ENCODE measurements at places on chromosomes 2 and 18.

DNA sequence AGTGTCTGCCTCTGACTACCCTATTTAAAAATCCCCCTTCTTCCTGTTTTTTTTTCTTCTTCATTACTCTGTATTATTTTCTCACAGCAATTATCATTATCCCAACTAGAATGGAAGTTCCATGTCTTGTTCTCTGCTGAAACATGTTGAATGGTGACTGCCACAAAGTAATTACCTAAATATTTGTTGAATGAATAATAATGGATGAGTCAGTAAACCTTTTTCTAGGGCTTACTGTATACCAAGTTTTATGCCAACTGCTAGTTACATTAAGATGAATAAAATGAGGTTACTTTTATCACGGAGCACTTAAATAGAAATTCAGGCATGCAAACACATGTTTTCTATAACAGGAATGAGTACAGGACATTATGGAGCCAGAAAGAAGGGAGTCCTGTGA lies 490.6 kb downstream of the THSD7B start:
- H3K4me3 ChIP-seq: no peak overlapping the region
- H3K27ac ChIP-seq: no peak overlapping the region
- no peak for DNase-seq
- no peaks in the 10 kb centered on the region for H3K4me1 ChIP-seq
- H3K36me3 ChIP-seq: no peaks in the 10 kb centered on the region

DNA sequence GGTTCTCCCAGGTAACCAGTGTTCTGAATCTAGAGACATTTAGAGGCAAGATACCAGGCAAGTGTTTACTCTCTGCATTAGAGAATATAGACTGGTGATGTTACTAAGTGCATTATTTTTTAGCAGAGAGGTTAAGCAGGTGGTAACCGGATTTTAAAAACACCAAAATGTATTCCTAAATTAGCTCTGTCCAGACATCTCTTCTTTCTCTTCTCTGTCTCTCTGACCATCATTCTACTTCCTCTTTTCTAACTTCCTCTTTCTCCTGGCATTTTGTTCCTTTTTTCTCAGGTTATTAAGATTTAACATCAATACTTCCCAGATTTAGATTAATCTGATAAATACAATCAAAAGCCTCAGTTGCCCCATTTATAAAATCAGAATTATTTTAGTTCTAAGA lies 31.7 kb upstream of the DYNC1I2 start:
- peaks cover 22% of the 10 kb centered on the region for H3K27me3 ChIP-seq
- DNase-seq: no peak
- no peaks in the 10 kb centered on the region for H3K4me1 ChIP-seq
- H3K27ac ChIP-seq: no peak overlapping the region

DNA sequence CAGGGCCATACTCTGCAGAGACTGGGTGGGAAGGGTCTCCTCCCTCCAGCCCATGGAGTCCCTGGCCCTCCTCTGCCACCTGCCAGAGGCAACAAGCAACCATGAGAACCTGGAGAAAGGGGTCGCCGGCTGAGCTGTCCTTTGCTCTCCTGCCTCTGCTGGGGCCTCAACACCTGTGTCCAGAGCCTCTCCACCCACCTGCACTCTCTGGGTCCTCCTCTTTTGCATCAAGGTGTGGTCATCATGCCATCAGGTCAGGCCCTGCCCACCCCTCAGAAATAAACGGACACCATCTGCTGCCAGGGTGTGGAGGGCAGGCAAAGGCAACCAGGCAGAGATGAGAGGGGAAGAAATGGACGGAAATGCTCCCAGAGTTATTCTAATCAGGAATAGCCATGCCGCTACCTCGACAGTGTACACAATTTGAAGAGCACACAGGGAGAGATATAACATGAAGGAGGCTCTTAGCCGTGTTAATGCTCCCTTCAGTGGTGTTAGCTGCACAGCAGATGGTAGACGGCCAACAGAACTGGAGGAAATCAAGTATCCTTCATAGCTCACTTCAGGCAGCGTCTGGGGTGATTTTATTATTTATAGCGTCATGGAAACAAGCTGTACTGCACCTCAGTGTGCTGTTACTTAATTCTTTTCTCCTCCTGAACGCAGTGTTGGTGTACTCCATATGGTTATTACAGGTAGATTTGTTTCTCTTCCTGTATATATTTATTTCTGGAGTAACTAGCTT lies 247.9 kb downstream of the TSN start:
- no peak overlapping the region for H3K27ac ChIP-seq
- H3K4me1 ChIP-seq: no peaks in the 10 kb centered on the region
- H3K36me3 ChIP-seq: no peaks in the 10 kb centered on the region
- H3K27me3 ChIP-seq: peaks cover 2% of the 10 kb centered on the region
- DNase-seq: no peak

DNA sequence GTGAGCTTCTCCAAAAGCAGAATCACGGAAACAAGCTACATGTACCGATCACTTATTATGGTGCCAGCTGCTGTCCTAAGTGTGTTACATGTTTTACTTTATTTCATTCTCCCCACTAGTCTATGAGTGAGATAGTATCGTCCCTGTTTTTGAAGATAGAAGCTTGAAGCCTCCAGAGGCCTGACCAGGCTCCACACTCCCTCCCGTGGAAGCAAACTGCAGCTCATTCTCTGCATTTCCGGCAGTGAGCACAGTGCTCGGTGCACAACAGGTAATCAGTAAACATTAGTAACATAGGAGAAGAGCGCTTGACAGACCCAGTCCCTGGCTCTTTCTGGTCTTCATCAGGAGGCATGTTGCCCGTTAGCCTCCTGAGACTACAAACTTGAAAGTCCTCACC lies 72.9 kb downstream of the ZBTB7C start:
- H3K4me1 ChIP-seq: no peaks in the 10 kb centered on the region
- H3K36me3 ChIP-seq: no peaks in the 10 kb centered on the region

GRCh38 chr18:78501251-78501650 lies 478.4 kb upstream of the SALL3 start:
- H3K4me3 ChIP-seq: no peak overlapping the region
- no peaks in the 10 kb centered on the region for H3K27me3 ChIP-seq
- H3K27ac ChIP-seq: no peak overlapping the region
- H3K36me3 ChIP-seq: no peaks in the 10 kb centered on the region
- DNase-seq: no peak
- H3K4me1 ChIP-seq: no peaks in the 10 kb centered on the region

DNA sequence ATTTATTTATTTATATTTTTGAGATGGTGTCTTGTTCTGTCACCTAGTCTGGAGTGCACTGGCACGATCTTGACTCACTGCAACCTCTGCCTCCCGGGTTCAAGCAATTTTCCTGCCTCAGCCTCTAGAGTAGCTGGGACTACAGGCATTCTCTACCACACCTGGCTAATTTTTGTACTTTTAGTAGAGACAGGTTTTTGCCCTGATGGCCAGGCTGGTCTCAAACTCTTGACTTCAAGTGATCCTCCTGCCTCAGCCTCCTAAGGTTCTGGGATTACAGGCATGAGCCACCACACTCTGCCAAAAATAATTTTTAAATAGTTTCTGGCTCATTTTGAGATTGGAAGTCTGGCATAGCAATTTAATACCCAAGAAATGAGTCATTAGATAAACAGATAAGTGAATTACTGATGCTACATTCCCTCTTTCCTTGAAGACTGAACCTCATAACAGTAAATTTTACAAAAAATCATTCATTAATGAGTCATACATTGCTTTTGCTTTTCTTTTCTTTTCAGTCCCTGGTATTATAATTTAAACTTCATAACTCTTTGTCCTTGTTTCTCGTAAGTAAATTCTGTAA lies 881.6 kb upstream of the PIK3C3 start:
- H3K27ac ChIP-seq: no peak overlapping the region
- no peak overlapping the region for H3K4me3 ChIP-seq
- H3K27me3 ChIP-seq: no peaks in the 10 kb centered on the region
- H3K4me1 ChIP-seq: no peaks in the 10 kb centered on the region

DNA sequence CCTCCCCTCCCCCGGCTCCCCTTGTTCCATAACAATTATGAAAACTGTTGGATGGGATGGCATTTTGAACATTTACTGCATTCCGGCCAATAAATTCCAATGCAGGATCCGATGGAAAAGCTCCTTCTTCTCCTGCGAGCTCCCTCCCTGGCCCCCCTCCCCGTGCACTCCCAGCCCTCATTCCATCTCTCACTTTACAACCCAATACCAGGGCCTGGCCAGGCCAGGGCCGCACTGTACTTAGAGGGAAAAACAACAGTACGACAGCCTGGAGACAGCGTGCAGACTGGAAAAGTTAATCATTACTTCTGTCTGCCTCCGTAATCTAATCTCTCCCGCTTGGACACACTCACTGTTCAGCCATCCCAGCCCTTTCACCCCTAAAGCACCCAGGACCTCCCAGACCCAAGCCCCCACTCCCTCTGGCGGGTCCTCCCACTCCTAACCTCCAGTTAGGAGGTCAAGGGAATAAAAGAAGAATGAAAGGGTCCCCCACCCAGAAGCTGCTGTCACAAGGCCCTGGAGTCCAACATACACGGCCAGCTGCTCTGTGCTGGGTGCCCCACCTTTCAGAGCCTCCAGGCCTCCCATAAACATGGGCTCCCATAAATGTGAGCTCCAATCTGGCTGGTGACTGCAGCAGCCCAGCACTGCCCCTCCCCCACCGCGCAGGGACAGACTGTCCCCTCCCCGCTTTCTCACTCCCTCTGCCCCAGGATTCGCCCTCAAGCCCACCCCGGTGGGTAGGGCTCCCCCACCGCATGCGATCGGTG lies 20.6 kb downstream of the SMAD7 start:
- no peak for DNase-seq
- peaks cover 93% of the 10 kb centered on the region for H3K4me1 ChIP-seq
- peaks cover 26% of the 10 kb centered on the region for H3K36me3 ChIP-seq
- H3K4me3 ChIP-seq: no peak overlapping the region
- peak overlapping the region; percentile 22 for H3K27ac ChIP-seq

- H3K27ac ChIP-seq: no peak overlapping the region
- H3K27me3 ChIP-seq: peaks cover 13% of the 10 kb centered on the region
- H3K4me1 ChIP-seq: peaks cover 19% of the 10 kb centered on the region
Observed at GRCh38 chr2:100278986-100279385, 43.3 kb downstream of the LONRF2 start.

GRCh38 chr2:8885449-8886201 lies 48.2 kb upstream of the KIDINS220 start:
- H3K27ac ChIP-seq: no peak overlapping the region
- H3K4me3 ChIP-seq: no peak overlapping the region
- no peaks in the 10 kb centered on the region for H3K27me3 ChIP-seq
- no peak for DNase-seq

DNA sequence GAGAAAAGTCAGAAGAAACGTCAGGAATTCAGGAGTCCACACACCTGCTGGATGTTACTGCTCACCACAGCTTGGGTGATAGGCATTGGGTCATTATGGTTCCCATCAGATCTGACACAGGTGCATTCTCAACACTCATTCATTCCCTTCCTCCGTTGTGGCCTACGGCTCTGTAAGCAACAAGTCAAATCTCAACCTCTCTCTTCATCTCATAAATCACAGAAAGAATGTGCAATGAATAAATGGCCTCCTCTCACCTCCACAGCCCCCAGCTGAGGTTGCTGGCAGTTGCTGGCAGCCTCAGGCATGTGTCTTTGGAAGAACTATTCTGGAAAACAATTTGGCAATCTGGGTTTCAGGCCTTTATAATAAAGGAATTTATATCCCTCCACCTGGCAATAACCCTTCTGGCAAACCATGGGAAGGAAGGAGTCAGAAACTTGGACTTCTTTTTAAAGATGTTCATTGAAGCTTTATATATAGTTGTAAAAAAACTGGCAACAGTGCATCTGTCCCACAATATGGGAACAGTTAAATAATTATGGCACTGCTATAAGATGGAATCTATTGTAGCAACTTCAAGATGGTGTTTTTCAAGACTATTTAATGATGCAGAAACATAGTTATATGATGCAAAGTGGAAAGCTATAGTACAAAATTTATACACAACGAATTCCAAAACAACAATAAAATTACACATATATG lies 175.4 kb downstream of the ANAPC1 start:
- peaks cover 4% of the 10 kb centered on the region for H3K27me3 ChIP-seq
- no peak overlapping the region for H3K27ac ChIP-seq
- no peak overlapping the region for H3K4me3 ChIP-seq
- no peak for DNase-seq
- no peaks in the 10 kb centered on the region for H3K36me3 ChIP-seq

DNA sequence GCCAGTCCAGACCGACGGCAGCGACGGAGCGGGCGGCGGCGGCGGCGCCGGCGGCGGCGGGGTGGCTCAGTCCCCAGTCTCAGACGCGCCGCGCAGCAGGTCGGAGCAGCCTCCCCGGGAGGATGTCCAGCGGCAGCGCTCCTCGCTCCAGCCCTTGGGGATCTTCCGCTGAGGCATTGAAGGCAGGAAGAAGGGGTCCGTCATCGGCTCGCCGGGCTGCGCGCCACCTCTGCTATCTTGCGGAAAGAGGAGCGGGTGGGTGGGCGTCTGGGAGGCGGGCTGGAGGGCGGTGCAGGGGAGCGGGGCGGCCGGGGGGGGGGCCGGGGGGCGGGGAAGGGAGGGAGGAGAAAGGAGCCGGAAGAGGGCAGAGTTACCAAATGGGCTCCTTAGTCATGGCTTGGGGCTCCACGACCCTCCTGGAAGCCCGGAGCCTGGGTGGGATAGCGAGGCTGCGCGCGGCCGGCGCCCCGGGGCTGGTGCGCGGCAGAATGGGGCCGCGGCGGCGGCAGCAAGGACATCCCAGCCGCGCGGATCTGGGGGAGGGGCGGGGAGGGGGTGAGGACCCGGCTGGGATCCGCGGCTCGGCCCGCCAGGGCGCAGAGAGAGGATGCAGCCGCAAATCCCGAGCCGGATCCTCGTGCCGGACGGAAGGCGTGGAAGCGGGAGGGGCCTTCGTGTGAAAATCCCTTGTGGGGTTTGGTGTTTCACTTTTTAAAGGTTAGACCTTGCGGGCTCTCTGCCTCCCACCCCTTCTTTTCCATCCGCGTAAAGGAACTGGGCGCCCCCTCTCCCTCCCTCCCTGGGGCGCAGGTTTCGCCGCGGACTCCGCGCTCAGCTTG lies at the start of gene NETO1:
Gene NETO1 (minus strand): TSS at position 242 of the 839 bp plus-strand sequence. CDS start 696 bp downstream, outside the sequence.
- H3K27ac ChIP-seq: no peak within 1 kb of the TSS
- H3K36me3 ChIP-seq: no peaks in the 10 kb centered on the region
- peaks cover 28% of the 10 kb centered on the region for H3K27me3 ChIP-seq
- DNase-seq: no peak

GRCh38 chr18:59182673-59183072 lies 37.3 kb upstream of the GRP start:
- no peak for DNase-seq
- no peak overlapping the region for H3K4me3 ChIP-seq
- H3K4me1 ChIP-seq: no peaks in the 10 kb centered on the region
- H3K27ac ChIP-seq: no peak overlapping the region

DNA sequence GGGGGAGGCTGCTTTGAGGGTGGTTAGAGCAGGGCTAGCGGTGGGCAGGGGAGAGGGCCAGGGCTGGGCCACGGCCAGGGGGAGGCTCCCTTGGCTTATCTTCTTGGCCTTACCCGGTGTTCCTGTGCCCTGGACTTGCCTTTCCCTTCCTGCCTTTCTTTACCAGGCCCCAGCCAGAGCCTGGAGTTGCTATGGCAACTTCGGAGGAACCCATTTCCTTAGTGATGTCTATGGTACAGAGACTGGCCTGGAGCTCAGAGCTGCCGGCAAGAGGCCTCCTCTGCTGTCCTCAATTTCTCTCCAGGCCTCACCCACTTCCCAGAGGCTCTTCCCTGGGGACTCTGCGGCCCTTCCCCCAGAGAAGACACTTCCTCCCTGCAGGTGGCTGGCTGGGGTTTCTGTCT lies 11.5 kb downstream of the SPEG start:
- no peak overlapping the region for H3K4me3 ChIP-seq
- DNase-seq: no peak
- H3K36me3 ChIP-seq: no peaks in the 10 kb centered on the region

Measured in activated CD8-positive, alpha-beta T cell treated with anti-CD3 and anti-CD28 coated beads for 36 hours (primary cell).